ENCODE measurements at places on chromosomes 13 and 19.
A peak's percentile ranks its signal among the peaks of the same experiment; 100 is the strongest.

DNA sequence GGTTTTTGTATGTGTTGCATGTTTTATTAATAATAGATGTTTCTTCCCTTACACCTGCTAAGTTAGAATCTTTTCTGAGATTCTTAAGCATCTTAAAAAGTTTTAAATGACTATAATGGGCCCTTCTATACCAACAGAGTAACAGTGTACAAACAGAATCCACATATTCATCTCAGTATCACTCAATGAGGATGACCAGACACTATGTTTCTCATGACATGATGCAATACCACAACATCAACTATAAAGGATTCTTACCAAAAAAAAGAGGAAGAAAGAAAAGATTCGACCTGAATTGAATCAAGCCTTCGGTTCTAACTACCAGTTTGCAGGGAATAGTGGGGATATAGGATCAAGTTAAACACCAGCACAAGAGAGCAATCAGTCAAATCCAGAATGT lies 56.5 kb downstream of the INTS6 start:
- no peak for DNase-seq

DNA sequence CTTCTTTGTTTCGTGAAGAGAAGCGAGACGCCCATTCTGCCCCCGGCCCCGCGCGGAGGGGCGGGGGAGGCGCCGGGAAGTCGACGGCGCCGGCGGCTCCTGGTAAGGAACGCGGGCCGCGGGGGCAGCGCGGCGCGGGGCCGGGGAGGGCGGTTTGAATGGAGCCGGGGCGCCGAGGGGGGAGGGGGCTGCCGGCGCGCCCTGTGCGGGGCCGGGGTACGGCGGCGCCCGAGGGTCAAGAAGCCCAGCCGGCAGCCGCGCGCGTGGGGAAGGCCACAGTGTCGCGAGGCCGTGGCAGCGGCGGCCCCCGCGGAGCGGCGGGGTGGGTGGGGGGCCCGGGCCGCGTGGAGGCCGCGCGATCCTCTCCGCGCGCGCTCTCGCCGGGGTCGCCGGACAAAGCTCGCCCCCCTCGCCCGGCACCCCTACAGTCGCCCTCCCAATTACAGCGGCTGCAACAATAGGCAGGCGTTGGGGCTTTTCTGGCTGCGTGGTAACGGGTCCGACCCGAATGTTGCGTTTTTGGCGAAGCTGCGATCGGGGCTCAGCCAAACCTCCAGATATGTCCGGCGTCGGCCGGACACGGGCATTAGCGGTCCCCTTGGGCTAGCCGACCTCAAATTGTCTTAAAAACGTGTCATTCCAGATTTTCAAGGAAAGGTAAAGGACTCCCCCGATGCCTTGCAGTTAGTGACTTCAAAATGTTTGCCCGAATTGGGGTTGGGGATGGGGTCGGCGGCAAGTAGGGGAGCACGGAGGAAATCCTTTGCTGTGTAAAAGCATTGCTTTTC lies 437 bp downstream of the SMARCA4 start:
- peak; percentile 39 for DNase-seq

DNA sequence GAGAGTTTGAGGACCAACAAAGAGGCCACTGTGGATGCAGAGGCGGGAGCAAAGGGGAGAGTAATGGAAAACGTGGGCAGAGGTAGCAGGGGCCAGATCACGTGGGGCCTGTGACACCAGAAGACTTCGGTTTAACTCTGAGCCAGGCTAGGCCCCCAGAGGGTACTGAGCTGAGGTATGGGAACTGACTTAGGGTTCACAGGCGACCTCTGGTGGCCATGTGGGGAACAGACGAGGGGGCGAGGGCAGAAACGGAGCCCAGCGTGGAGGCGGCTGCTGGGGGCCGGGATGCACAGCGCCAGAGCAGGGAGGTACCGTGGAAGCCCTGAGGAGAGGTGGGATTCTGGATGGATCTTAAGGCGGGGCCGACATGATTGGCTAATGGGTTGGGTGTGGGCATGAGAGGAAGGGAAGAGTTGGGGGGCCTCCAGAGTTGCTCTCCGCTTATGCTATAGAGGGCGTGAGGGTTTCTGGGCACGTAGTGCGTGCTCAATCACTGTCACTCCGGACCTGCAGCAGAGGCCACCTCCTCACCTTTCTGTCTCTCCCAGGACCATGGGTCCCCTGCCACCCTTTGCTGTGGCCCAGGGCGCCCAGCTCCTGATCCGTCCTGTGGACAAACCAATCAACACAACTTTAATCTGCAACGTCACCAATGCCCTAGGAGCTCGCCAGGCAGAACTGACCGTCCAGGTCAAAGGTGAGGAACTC lies 13.7 kb downstream of the PVR start:
- DNase-seq: peak; percentile 50

GRCh38 chr13:113907635-113908617 lies 44.0 kb upstream of the GAS6 start:
- DNase-seq: no peak

DNA sequence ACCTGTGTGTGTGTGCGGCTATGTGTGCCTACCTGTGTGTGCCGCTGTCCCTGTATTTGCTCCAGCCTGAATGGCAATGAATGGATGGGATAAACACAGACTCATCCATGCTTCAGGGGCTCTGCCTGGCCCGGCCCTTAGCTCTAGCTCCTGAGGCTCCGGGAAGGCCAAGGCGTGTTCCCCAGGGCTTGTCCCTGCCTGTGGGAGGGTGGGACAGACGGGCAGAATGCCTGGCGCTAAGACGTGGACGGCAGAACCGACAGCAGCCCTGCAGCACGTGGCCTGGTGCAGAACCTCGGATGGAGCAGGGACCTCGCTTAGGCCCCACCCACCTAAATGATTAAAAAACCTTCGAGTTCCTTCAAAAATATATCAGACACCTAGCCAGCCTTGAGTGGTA lies 57.8 kb upstream of the C13orf46 start:
- no peak for DNase-seq

DNA sequence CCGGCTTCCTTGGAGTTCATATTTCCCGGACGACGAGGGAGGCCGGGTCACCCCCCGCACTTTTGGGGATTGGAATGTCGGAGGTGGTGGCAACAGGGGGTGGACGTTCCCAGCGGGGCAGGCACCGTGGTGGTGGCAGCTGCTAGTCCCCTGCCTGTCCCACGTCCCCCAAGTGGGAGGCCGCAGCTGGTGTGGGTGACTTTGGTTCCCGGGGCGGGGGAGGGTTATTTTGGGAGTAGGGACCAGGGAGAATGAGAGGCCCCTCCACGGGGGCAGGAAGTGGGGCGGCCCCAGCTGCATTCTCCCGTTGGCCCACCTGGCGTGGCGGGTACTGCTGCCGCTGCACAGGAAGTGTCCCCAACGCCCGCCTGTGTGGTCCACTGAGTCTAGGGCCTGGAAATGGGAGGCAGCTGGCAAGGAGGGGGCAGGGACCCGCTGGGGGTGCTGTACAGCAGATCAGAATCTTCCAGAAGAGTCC lies 11.1 kb upstream of the PLIN3 start:
- no peak for DNase-seq

GRCh38 chr13:33025220-33025744 lies 9.1 kb downstream of the KL start:
- DNase-seq: no peak

DNA sequence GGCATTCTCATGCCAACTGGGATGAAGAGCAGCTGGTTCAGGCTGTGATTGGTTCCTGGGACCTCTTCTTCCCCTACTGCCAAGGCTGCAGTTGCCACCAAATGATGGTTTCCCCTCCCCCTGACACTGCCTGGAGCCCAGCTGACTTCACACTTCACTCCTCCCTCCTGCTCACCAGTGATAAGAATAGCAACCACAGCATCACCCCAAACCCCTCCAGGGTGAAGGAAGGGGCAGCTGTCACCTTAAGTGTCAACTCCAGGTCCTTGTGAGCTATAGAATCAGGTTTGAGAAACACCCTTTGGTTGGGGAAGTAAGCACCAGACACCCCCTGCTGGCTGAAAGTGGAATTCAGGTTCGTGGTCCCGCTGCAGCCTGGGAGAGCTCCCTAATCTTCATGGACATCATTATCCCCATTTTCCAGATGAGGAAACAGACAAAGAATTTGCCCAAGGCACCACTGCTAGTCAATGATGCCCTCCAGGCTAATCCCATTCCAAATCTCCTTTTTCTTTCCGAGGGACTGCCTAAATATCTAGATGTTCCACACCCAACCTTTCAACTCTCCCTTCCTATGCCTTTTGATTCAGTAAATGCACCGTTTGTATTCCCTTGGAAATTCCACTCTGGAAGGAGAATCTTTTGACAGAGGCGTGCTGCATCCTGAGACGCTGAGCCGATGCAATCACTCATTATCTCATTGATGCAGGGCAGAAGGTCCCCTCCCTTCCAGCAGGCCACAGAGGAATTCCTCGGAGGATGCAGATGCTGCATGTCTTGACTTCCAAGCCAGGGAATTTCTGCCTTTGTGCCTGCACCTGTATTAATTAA lies 50.6 kb upstream of the UQCRFS1 start:
- peak; percentile 30 for DNase-seq

GRCh38 chr19:3760871-3761361 lies 576 bp downstream of the APBA3 start:
- no peak for DNase-seq

DNA sequence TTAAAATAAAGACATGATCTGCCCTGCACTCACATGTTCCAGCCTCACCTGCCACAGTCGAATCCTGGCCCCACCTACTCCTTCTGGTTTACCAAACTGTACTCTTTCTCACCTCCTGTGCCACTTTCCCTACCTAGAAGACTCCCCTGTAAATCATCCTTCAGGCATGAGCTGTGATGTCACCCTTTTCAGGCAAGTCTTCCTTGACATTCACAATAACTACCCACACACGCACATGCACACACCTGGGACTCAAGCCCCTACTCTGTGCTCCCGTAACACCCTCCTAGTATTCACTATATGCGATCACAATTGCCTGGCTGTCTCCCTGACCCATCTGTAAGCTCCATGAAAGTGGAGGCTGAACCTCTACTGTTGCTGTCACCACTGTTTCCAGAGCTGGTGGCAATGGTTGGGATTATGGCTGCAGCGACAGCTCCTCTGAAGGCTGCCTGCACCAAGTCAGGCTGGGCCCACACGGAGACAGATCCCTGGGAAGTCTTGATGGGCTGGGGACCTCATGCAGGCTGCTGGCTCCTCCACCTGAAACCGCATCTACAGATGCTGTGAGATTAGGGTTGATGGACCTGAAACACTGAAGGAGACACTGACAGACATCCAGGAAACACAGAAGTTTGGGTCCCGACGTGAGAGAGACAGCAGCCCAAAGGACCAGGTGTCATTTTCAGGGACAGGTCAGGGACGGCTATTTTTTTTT lies 611.1 kb downstream of the UQCRFS1 start:
- no peak for DNase-seq

GRCh38 chr13:98162935-98163334 lies 14.1 kb downstream of the RNF113B start:
- DNase-seq: no peak

DNA sequence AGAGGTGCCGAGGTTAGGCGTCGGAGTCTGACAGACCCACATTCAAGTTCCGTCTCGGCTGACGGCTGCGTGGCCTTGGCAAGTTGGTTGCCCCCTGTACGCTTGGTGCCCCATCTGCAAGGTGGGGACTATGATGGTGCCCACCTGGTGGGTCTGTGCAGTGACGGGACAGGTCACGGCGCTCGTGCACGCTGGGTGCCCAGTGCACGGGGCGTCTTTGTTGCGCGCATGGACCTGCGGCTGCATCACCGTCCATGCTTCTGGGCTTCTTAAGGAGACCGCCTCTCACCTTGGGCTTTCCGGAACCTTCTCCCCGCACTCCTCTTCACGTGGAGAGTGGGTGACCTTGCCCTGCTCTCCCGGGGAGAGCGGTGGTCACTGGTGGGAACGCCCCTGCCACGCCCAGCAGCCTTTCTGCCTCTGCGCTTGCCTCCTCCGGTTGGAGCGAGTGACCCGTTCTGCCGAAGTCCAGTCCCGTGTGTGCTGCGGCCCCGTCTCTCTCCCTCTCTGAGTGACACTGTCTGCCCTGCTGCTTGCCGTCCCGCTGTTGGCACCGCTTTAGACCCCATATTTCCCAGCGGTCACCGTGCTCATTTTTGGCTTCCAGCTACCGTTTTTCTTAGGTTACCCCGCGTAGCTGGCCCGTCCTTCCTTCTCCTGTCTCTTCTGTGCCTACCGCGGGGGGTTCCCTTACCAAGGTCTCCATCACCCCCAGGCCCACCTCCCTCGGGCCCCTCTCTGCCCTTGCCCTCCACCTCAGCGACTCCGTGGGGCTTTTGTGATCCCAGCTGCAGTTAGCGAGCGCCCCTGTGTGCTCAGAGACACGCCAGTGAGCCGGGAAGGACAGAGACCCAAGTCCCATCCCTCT lies 6.4 kb downstream of the ATP11A start:
- DNase-seq: no peak

- no peak for DNase-seq
Measured at GRCh38 chr13:101655435-101655834, 203.0 kb downstream of the ITGBL1 start.

DNA sequence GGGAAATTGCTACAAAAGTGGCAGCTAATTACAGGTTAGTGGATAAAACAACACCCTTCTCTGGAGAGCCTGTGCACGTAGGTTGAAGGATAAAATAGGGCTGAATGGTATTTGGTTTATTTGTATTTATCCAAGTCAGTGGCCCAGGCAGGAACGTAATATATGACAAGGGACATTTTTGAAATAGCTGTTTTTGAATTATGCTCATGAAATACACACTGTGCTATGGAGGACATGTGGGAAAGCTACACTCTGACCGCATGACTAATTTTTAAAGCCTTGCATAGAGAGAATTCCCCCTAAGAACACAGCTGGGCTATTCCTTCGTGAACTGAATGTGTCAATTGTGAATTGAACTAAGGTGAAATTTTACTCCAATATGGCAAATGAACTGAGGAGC lies 292.1 kb upstream of the MAB21L1 start:
- DNase-seq: no peak

- DNase-seq: peak; percentile 97
Measured at GRCh38 chr19:58554494-58555368, at the start of gene CHMP2A. CHMP2A (minus strand) TSS chr19:58555105; CDS start chr19:58554212, 893 bp downstream.

GRCh38 chr19:11587302-11587974 lies 9.8 kb upstream of the ZNF627 start:
- peak; percentile 50 for DNase-seq

GRCh38 chr19:30862876-30863275 lies 486.4 kb downstream of the TSHZ3 start:
- DNase-seq: no peak

DNA sequence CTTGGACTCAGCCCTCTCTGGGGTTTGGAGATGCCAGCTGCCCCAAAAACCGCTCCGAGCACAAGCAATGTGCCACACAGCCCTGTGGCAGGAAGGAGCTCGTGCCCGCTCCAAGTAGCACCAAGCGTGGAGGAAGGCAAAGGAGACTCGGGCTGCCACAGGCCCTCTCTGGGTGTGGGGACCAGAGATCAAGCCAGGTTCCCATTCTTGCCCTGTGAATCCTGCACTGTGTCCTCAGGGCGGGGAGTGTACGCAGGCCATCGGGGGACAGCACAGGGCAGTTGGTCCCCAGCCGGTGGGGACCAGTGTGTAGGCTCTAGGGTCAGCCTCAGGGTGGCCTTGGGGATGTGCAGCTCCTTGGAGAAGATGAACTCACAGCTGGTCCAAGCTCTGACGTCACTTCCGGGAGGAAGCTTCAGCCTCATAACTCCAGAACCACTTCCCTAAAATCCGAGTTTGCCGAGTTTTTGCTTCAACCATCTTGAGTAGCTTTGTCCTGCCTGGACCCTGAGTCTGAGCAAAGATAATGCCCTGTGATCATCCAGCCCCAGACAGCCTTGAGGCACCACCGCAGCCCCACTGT lies 9.3 kb upstream of the CPAMD8 start:
- DNase-seq: no peak
